ENCODE measurements at places on chromosomes 5 and 9.

GRCh38 chr5:115415143-115415491 lies 118.7 kb upstream of the CCDC112 start:
- DNase-seq: no peak

DNA sequence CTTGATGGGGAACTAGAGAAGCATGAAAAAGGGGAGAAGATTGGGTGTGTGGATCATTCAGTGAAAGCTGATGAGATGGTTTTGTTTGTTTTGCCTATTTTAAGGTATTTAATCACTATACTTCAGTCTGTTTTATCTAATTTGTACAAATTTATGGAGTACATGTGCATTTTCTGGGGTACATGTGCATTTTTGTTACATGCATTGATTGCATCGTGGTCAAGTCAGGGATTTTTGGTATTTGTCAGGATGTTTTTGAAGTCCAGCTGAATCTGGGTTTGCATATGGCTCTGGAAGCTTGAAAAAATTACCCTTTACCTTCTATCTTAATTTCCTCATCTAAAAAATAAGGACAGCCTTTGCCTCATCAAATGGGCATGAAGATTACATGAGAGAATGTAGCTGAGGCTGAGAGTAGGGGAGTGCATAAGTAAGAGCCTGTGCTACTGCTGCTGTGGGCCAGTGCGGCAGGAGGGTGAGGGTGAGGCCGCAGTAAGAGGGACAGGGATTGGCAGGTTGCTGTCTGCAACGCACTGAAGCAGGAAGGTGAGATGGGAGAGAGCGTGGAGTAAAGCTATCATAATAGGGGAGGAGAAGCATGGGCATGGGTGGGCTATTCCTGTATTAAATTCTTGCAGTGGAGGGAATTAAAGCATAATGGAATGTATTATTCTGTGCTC lies 139.8 kb downstream of the NPR3 start:
- DNase-seq: no peak

GRCh38 chr5:176954050-176954449 lies 52.5 kb downstream of the UIMC1 start:
- no peak for DNase-seq

DNA sequence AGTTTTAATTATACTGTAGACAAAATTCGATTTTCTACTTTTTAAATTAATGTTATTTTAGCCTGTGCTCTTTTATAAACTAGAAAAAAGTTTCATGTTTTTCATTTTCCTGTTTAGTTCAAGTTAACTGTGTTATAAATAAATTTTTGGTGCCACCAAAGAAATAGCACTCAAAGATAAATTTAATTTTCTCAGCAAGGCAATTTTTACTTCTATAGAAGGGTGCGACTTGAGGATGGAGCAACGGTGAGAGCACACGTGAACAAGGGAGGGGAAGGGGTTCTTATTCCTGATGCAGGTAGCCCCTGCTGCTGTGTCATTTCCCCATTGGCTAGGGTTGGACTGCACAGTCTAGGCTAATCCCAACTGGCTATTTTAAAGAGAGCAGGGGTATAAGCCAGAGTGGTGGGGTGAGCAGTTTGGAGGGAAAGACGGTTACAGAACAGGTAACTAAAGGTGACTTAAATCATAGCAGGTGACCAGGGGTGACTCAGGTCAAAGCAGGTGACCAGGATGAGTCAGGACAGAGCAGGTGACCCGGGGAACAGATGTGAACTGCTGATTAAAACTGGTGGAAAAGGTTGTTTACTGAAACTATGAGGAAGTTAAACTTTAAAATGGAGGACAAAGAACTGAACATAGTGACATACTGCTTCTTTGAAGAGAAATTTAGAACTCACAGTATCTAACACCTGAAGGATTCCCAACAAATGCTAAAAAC lies 104.6 kb upstream of the GPBP1 start:
- no peak for DNase-seq

- DNase-seq: no peak
Measured at GRCh38 chr9:36940500-36940853, 93.6 kb downstream of the PAX5 start.

- DNase-seq: no peak
Measured at GRCh38 chr5:42943931-42944631, 96.0 kb downstream of the ANXA2R start.

GRCh38 chr5:135718651-135719050 lies 115.8 kb upstream of the SLC25A48 start:
- DNase-seq: no peak

DNA sequence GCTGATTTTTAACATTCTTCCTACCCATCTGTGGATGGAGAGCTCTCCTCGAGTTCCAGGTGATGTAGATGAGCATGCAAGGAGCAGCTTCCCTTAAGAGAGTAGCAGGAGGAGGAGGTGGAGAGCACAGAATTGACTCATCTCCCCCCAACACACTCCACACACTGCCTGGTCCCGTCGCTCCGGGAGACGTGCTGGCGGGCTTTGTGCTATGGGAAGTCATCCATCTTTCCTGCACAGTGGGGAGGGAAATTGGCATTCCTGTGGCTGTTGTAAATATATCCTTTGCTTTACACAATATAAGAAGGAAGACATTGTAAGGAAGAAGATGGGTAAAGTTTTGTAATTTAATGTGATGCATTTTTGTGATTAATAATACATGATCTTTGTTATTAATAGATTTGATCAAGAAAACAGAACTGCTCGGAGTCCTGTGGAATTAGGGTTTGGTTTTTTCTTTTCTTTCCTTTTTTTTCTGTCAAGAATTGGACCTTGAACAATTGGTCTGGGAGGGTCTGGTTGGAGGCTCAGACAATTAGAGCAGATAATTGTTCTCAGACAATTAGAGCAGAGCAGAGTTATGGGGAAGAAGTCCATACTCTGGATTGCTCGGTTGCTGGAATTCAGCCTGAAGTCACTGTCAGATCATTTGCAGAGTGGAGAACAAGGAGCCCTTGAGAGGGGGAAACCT lies 297.8 kb downstream of the GADD45G start:
- DNase-seq: no peak

DNA sequence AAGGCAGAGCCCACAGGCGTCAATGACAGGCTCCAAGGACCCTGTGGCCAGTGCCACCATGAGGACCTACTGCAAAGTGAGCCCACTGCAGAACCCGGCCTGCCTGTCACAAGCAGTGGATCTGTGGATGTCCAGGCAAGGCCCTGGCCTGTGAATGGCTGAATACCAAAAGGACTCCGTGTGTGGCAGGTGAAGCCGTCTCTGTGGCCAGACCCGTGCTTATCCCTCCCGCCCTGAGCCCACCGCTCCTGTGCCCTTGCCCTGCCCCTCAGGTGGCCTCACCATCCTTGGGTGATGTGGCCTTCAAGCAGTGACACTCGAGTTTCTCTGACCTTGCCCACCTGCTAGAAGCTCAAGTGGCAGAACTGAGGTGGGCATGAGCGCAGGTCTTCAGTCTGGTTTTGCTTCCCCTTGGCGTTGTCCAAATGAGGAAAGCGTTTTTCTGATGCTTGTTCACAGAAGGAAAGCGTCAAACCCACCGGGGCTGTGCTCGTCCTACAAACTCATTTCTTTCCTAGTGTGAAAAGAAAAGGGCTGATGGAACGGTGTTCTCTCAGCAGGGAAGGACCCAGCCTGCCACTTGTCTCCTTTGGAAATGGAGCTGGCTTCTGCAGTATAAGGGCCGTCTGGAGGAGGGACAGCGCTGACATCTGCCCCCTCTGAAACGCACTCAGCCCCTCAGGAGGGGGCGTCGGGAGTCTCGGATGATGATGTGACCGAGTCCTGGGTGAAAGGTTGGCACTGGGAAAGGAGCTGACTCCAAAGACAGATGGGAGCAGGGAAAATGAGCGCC lies 377.7 kb upstream of the IRX4 start:
- DNase-seq: no peak

DNA sequence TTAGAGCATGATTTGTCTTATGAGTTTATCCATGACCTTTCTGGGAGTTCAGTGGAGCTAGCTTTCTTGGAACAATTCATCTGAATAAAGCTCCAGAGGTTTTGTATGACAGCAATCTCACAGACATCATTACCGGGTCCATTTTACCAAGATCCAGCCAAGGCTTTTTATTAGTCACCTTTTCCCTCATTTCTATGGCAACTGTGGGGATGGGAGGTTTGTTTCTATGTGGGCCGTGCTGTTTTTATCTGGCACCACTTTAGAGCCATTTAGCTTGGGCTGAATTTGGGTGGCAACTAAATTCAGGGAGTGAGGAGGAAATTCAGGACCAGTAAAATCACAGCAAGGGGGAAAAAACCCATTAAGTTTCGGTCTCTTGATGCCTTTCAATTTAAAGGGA lies 245.7 kb downstream of the NSG2 start:
- DNase-seq: no peak

DNA sequence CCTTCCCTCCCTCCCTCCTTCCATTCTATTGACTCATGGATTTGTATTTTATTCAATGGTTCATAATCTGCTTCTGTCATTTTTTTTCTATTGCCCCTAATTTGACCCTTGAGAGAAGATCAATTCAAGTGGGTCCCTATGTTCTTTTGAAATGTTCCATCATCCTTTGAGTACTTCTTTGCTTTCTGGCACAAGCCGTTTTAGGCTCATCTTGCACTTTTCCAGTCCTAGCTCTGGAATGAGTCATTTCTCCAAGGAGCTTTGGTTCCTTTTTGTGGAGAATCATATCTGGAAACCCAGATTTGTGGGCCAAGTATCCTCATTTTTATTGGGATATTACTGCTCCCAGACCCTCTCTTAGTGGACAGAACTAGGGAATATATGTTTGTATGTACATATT lies 126.8 kb upstream of the PTPN3 start:
- no peak for DNase-seq

DNA sequence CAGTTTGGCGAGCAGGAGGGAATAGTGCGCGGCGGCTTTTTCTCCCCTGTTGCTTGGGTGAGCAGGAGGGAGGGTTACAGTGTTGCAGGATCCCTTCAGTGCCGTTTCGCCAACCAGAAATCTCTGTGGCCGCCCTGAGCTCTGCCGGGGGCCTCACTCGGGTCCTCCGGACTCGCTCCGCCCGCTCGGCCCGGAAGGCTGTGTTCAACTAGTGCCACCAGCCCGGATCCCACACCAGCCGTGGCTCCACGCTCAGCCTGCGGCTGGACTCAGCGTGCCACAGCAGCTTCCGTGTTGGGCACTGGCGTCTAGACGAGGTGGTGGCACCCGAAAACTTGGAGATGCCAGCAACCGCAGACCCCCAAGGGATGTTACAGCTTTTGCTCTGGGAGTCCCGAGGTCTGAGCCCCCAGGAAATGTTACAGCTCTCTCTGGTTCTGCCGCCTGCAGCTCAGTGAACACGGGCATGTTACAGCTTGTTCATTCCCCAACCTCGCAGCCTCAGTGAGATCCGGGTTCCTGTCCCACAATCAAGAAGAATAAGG lies 16.0 kb upstream of the OR13C9 start:
- DNase-seq: no peak

DNA sequence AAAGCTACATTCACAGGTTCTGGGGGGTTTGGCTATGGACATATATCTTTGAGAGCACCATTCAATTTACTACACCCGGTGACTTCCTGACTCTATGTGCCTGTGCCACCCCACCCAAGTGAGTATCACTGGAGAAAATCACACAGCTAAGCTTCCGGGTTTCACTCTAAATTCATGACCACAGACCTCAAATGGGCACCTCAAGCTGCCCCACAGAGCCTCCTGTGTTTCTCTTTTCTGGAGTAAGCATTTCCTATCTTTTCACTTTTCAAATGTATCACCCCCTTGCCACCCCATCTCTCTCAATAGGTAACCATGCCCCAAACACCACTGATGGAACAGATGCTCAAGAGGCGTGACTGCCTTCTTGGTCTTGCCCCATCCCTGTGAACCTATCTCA lies 49.2 kb upstream of the NEK6 start:
- DNase-seq: no peak

DNA sequence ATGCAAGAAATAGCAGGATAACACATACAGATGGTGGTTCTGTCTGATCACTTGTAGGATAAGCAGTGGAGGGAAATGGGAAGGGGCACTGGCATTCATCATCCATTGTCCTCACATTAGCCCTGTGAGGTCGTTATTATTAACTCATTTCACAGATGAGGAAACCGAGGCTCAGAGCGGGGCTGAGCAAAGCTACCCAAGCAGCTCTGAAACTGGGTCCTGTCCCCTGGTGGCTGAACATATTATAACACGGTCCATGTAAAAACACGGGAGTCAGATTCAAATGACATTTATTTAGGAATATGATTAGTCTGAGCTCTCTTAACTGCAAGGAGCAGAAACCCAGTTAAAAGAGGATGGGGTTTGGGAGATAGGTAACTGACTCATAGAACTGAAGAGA lies 43.1 kb downstream of the HRH2 start:
- no peak for DNase-seq

- DNase-seq: no peak
Measured at GRCh38 chr9:134162926-134163370, 1.4 kb downstream of the RNU6ATAC start.

DNA sequence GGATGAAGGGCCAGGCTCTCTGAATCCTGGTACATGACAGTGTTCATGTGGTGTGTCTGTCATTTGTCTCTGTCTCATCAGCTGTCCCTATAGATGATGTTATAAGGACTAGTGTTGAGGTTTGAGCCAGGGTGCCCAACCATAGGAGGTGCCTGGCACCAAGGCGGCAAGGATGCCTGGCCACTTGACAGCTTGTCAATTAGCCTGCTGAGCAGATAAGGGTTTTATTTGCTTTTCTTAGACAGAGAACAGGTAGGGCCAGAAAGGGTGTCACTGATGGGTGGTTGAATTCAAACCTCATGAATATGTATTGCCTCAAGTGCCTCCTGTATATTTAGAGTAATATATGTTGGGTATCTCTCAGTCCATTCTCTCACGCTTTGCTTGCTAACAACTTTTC lies 30.1 kb upstream of the AUH start:
- DNase-seq: no peak

DNA sequence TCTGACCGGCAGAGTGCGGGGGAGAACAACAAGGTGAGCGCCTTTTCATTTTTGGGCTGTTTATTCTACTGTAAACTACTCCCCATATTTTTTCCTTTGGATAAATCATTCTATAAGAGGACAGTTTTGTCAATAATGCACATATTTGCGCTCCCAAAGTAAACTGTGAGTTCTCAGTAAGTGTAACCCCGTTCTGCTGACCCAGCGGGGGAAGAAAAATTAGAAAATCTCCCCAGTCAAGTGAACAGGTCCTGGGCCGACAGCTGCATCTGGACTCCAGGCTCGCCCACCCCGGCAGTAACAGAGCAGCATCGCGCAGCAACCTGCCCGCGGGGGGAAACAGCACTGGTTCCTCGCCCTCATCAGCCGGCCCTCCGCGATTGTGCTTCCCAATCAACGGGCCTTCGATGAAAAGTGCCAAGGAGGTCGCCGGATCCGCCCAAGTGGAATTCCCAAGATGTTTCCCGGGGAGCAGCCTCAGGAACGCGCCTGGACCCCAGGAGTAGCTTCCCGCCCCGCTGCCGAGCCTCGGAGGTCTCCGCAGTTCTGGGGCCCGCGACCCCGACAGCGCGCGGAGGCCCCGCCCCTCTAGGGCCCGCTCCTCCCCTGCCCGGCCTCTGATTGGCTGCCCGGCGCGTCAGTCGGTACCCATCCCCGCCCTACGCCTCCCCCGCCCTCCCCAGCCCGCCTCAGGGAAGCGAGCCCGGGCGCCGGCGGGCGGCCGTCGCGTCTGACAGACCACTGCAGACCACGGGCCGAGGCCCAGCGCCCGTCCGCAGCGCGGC lies at the start of gene OTULINL:
Gene OTULINL, plus strand, starts transcription at position 687 of the 785 bp plus-strand sequence. CDS start 103 bp downstream, outside the sequence.
- peak; percentile 85 for DNase-seq

GRCh38 chr9:16417161-16417560 lies 453.3 kb downstream of the BNC2 start:
- no peak for DNase-seq
